ENCODE measurements at places on chromosomes 2 and 18.

DNA sequence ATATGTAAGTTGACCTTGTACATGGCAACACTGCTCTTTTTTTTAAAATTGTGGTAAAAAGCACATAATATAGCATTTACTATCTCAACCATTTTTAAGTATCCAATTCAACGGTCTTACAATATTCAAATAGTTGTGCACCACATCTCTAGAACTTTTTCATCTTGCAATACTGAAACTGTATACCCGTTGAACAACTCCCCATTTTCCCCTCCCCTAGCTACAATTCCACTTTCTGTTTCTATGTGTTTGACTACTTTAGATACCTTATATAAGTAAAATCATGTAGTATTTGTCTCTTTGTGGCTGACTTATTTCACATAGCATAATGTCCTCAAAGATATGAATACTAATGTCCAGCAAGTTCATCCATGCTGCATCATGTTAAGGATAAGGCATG, 452.1 kb downstream of the TXNL1 start:
- no peak for DNase-seq

DNA sequence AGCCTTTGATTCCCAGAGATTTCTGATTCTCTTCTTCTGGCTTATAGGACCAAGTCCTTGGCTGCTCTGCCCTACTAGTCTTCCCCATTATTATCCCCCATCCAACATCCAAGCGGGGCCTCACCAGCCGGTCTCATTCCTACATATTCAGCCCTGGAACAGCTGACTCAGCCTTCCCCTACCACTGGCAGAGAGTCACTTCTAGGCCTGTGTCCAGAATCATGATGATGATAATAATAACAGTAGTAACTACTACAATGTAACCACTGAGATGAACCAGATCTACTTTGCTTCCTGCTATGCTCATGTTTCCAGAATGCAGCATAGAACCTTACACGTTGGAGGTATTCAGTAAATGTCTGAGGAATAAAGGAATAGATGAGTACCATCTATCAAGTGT, 295.2 kb downstream of the SRBD1 start:
- DNase-seq = no peak

GRCh38 chr2:104487366-104487765, 366.5 kb upstream of the POU3F3 start:
- no peak for DNase-seq

DNA sequence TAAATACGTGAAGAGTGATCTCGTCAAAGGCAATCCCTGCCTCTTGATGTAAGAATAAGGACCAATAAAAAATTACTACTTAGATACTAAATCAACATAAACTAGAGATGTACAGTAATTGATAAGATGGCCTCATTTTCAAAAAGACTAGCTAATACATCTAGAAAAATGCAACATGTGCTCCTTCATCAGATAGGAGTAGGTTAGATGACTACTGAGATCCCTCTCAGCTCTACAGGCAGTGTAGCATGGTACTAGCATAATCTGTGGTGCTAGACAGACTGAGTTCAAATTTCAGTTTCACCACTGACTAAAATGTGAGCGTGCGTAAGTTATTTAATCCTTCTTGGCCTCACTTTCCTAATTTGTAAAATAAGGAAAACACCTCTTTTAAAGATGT, 82.6 kb upstream of the FRZB start:
- DNase-seq = no peak

- no peak for DNase-seq
Measured at GRCh38 chr2:42136782-42137124, 32.4 kb upstream of the EML4 start.

GRCh38 chr2:180115269-180115668, 108.2 kb upstream of the CWC22 start:
- no peak for DNase-seq

DNA sequence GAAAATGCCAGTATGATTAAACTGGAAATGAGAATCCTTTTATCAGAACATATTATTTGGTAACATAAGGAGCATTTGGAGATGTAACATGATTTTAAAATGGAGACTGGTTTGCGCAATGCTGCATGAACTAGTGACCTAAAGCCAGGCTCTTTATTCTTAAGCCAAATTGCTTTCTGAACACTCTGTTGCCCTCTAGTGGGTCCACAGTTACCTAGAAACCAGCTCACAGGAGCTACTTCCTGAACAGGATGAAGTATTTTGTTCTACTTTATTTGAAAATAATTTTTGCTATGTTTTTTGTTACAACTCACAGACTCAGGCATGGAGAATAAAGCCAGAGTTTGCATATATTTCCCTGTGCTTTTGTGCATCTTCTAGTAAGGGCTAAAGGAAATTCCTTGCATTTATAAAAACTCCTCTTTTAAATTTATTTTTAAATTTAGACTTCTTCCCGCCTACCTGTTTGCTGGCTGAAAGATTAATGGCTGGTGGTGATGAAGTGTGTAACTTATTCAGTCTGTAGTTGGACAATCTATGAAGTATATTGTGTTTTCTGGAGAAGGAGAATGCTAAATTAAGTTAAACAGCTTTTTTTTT, 146.7 kb downstream of the PARD3B start:
- no peak for DNase-seq
